ENCODE measurements at places on chromosomes 7 and 10.

GRCh38 chr7:149278396-149278795 is 16.4 kb downstream of the ZNF783 start:
- peaks cover 24% of the 10 kb centered on the region for H3K36me3 ChIP-seq
- no peak for DNase-seq
- H3K27me3 ChIP-seq, result no peaks in the 10 kb centered on the region

GRCh38 chr10:95833042-95833610 is 74.6 kb upstream of the CC2D2B start:
- no peak overlapping the region for H3K4me3 ChIP-seq
- DNase-seq, result no peak
- H3K27ac ChIP-seq, result peak overlapping the region; percentile 42
- H3K36me3 ChIP-seq, result no peaks in the 10 kb centered on the region

- no peak for DNase-seq
- H3K4me1 ChIP-seq, result peaks cover 6% of the 10 kb centered on the region
- H3K27ac ChIP-seq, result no peak overlapping the region
- H3K36me3 ChIP-seq, result peaks cover 15% of the 10 kb centered on the region
These were observed 3.2 kb downstream of the PNPLA8 start for GRCh38 chr7:108522780-108523179.

GRCh38 chr7:49483142-49483541 is 290.3 kb upstream of the VWC2 start:
- no peaks in the 10 kb centered on the region for H3K36me3 ChIP-seq
- no peak overlapping the region for H3K27ac ChIP-seq
- DNase-seq, result no peak
- no peak overlapping the region for H3K4me3 ChIP-seq

DNA sequence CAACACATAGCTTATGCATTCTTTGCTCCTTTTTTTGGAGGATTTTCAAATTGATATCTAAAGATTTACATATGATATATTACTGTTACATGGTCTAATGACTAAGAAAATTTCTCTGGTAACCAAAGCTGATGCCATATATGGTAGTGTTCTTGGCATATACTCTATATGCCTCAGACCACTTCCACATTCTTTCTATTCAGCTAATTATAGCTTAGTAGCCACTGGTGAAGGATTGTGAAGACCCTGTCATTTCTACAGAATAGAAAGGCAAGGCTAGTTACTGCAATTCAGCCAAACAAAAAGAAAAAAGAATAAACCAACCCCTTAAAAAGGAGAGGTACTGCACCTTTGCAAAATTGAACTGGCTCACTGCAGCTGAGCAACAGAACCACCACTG is 3.7 kb downstream of the PURB start:
- no peaks in the 10 kb centered on the region for H3K36me3 ChIP-seq
- peaks cover 19% of the 10 kb centered on the region for H3K4me1 ChIP-seq
- no peak for DNase-seq
- no peaks in the 10 kb centered on the region for H3K27me3 ChIP-seq
- no peak overlapping the region for H3K27ac ChIP-seq
- no peak overlapping the region for H3K4me3 ChIP-seq

DNA sequence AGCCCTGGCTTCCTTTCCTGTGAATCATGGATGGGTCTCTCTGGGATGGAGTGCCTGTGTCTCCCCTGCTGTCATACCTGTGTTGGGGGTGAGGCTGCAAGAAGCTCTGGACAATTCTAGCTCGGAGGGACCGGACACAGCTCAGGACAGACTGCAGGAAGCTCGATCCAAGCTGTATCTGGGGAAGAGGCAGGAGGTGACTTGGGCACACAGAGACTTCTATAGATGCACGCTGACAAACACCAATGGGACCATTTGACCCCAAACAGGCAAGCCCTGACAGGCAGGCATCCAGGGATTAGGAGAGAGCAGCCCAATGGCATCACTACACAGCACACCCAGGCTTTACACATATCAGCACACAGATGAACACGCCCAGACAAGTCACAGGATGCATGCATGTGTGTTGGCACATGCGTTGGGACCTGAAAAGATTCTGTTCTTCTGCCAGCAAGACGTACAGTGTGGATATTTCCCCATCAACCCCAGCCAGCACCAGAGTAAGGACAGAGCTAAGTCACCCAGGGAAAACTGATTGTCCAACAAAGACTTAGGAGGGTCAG is 4.5 kb downstream of the LLCFC1 start:
- no peaks in the 10 kb centered on the region for H3K4me1 ChIP-seq
- H3K4me3 ChIP-seq, result no peak overlapping the region
- H3K27ac ChIP-seq, result no peak overlapping the region
